IPS DF 6.9 (cell line): ENCODE measurements at places on chromosomes 13 and 19.

- DNase-seq: peak; percentile 66
Observed at GRCh38 chr13:74040200-74040599, 94.0 kb downstream of the KLF12 start.

GRCh38 chr13:113959198-113959597 lies 14.7 kb downstream of the C13orf46 start:
- no peak for DNase-seq

GRCh38 chr19:18401580-18402112 lies 4.2 kb upstream of the LRRC25 start:
- no peak for DNase-seq

DNA sequence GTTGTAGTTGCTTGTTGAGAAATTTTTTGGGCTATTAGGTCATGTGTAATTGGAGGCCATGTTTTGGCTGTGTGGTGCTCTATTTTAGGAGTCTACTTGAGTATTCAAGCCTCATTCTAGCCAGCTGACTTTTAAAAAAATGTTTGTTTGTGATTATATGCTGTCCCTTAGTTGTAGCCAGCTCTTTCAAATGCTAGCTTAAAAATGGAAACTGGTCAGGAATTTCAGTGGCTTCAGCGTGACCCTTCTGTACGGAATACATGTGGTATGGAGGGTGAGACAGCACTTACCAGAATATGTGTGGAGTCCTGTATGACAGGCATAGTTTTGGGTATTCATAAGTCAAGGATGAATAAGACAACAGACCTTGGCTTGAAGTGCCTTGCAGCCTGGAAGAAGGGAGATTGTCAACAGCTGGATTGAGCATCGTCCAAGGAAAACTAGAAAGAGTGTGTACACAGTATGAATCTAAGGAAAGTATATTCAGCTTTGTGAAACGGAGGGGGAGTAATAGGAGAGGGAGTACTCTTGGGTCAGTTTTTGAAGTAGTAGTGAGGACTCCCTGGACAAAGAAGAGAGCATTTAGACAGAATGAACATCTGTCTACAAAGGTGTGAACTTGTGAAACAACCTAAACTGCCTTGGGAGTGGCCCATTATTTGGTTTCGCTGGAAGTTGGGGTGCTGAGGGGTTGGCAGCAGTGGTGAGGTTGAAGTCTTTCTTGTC lies 20.0 kb upstream of the WTIP start:
- no peak for DNase-seq

DNA sequence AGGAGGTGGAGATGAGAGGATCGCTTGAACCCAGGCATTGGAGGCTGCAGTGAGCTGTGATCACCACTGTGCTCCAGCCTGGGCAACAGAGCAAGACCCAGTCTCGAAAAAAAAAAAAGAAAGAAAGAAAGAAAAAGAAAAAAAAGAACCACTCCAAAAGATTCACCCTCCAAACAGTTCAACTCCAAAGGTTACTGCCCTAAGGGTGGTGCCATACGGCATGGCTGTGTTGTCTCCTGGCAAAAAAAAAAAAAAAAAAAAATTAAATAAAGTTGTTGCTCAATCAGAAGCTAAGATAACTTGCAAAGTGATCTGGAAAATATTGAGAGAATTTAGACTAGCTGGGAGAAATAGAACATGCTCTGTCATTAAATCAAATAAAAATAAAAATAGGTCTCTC lies 79.5 kb downstream of the KCTD15 start:
- DNase-seq: no peak

DNA sequence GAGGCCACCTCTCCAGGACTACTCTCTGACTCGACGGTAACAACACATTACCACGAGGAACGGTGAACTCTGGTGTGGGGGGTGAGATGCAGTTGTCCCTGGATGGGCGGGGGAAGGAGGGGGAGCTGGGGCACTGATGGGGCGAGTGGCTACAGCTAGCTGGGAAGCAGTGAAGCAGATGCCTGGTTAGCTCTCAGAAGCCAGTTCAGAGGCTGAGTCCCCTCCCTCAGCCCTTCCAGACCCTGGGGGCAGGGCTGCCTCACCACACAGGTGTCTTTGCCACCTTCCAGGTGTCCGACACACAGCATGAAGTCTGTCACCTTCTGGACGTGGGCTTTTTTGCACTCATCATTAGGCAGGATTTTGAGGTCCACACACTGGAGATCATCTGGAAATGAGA lies 4.0 kb downstream of the KLK1 start:
- DNase-seq: no peak

GRCh38 chr13:102237230-102237629 lies 164.6 kb downstream of the FGF14 start:
- DNase-seq: no peak

GRCh38 chr19:8050274-8051096 lies 2.1 kb upstream of the CCL25 start:
- peak; percentile 99 for DNase-seq

DNA sequence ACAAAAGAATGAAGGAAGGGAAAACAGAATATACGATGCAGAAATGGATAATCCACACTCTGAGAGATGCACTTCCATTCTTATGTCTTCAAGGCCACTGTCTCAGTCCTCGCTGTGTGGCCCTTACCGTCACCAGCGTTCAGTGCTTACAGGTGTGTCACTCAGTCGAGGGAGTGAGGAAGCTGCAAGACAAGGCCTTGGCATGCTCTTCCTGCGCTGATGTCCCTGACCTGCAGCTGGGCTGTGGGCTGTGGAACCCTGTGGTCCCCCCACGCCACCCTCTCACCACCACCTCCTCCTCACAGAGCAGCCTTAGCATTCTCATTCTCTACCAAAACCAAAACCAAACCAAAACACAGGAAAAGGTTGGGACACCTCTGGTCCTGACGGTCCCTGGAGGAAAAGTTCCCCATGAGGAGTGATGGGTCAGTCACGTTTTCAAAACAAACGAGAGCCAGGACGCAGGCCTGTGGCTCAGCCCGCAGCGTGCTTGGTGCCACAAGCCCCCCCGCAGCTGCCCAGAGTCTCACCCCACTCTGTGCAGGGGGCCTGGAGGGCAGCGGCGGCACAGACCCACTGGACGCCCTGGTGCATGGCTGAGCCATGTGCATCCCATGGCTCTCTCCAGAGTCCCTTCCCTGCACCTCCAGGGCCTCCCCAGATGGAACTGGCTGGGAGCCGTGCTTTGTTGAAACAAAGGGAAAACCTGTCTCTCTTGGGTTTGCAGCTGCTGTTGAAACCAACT lies 48.2 kb upstream of the GPR183 start:
- DNase-seq: no peak
